ENCODE measurements at places on chromosomes 2 and 18.

DNA sequence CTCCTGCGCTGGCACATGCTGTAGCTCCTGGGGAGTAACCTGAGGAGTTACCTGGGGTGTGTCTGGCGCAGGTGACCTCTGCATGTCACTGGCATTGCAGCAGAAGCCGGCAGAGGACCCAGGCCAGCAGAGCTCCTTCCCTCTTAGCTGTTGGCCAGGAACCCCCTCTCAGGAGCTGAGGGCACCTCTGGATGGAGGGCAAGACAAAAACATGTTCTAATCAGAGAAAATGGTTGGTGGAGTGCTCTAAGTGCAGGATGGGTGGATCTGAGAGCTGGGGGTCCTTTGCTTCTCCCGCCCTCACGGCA is 44.9 kb upstream of the SNTG2 start:
- DNase-seq: no peak

DNA sequence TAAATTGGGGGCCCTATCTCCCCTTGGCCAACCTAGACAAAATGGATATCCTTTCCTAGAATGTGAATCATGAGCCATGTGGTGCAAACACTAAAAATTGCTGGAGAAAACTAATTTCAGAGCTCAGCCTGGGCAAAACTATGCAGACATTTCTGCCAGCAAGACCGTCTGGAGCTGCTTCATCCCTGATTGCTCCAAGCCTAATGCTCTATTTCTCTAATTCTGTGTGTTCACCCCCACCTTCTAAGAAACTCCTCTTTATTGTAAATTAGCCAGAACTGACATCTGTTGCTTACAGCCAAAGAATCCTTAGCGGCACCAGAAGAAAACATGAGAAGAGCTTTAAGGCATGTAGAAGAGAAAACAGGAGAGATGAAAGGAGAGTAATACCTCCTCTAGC is 337.7 kb upstream of the CHAC2 start:
- no peak for DNase-seq

GRCh38 chr2:63589148-63589958 is 590 bp downstream of the MDH1 start:
- DNase-seq: no peak

DNA sequence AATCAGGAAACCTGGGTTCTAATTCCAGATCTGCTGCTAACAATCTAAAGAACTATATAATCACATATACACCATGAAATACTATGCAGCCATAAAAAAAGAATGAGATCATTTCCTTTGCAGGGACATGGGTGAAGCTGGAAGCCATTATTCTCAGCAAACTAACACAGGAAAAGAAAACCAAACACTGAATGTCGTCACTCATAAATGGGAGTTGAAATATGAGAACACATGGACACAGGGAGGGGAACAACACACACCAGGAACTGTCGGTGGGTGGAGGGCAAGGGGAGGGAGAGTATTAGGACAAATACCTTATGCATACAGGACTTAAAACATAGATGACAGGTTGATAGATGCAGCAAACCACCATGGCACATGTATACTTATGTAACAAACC is 33.2 kb downstream of the CDH2 start:
- no peak for DNase-seq

DNA sequence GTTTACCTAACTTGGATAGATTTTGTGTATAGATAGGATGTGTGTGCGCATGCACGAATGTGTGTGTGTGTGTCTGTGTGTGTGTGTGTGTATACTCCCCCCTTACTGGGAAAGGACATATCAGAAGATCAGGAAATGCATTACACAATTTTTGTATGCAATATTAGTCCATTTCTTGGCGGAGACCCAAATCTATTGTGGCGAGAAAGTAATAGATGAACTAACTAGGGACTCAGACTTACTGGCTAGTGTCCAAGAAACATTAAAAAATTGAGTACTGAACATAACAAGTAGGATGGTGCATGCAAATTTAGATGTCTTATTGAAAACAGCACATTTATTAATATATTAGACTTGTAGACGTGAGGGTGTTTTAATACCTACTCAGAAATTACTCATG is 1036.5 kb upstream of the FANCL start:
- no peak for DNase-seq

GRCh38 chr2:240149943-240150784 is 9.7 kb upstream of the OTOS start:
- no peak for DNase-seq

DNA sequence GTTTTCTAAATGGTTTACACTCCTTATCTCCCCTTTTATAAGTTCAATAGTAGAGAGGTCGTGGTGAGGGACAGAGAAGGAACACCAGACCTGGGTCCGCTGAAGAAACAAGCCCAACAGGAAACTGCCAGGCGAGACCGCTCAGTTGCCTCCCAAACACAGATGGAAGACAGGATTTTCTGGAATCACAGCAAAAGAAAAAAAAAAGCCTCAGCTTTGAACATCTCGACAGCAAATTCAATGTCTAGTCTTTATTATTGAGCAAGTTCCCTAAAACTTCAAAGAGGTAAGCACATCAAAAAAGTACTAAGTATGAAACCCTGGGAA is 33.5 kb upstream of the GNAL start:
- DNase-seq: no peak

- no peak for DNase-seq
Measured at GRCh38 chr18:9474108-9474982, 968 bp upstream of the RALBP1 start.

- no peak for DNase-seq
Measured at GRCh38 chr18:60654298-60654697, 281.7 kb upstream of the MC4R start.

DNA sequence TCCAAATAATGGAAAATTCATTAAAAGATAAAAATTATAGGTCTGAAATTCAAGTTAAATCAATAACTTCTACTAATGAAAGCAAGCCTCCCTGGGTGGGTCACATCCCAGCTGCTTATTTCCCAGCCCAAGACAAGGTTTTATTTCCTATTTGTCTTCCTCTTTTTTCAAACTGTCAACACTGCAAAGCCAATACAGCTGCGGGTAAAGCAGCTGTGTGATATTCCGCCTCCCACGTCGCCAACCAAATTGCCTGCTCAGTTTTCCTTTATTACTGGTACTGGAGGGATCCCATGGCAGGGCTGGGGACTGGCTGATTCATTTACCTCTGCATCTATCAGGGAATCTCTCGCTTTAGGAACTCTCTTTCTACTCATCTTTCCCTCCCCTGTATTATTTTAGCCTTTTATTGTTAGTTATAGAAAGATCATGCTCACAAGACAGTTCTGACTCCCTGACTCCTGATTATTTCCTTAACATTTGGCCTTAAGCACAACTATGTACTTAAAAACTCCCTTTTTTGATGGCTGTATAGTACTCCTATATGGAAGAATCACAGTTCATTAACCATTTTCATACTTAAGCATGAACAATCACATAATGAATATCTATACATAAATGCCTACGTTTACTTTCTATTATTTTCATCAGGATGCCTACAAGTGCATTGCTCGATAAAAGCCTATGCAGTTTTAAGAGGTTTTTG is 253.1 kb downstream of the CDCA7 start:
- no peak for DNase-seq

DNA sequence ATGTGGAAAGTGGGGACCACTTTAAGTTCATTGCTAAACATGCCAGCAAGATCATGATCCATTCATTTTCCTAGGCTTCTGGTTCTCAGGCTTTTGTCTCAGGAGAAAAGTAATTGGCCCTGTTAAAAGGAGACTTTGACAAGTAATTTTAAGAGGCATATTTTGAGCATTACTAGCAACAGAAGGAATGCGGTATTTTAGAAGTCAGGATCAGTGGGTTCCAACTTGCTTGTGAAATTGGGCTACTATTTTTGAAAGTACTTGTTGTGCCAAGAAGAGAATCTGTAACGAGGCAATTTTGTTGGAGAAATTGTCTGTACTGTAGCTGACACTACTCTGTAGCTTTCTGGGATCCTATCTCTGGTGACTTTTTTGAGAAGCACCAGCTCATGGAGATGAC is 59.4 kb downstream of the CERS6 start:
- DNase-seq: no peak

- no peak for DNase-seq
Measured at GRCh38 chr2:56170504-56170903, 13.3 kb upstream of the CCDC85A start.

DNA sequence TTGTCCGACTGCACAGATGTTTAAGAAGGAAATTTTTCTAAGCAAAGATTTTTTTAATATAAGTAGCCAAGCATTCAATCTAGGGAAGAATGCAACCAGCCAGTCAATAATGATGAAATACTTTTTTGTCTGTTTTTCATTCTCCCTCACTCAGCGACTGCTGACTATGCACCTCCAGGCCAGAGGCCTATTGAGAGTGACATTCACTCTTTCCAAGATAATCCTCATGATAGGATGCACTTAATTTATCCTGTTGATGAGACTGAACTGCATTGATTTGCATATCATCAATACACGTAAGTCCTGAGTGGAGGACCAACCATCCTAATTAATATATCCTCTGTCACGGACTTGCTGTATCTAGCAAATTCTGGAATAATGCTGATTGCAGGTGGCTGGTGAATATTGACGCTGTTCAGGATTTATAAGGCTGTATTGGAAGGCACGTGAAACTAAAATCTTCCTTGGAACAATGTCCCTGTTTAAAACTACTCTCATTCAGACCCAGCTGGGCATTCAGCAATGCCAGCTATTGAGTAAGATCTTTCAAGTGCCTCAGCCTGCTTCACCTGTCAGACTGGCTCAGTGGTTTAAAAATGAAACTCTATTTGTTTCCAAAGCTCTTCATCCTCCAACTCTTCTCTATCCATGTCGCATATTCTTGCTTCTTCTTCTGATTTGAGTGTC is 142.2 kb downstream of the MAP2 start:
- DNase-seq: no peak

DNA sequence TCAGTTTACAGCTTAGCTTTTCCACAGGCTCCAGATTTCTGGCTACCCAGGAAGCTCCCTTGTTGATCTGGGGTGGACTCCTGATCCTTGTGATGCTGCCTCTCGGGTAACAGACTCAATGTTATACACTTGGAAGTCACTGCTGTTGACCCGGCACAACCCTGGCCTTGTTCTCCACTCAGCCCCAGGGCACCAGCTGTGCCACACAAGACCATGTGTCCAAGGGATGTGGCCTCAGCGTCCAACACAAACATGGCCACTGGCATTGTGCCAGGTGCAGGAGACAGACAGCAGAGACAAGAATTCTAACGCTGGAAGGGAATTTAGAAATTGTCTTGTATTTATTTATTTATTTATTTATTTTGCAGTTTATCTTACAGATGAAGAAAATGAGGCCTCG is 39.0 kb upstream of the PPP4R1 start:
- no peak for DNase-seq

GRCh38 chr2:173544641-173545363 is 190.1 kb downstream of the CDCA7 start:
- no peak for DNase-seq

DNA sequence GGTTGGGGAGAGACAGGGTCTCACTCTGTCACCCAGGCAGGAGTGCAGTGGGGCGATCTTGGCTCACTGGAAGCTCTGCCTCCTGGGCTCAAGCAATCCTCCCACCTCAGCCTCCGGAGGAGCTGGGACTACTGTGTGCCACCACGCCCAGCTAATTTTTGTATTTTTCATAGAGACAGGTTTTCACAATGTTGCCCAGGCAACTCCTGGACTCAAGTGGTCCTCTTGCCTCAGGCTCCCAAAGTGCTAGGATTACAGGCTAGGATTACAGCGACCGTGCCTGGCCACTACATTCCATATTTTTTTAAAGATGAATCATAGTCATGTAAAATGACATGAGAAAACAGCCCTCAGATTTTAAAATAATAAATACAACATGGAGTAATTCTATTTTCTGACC is 32.3 kb downstream of the CWC22 start:
- no peak for DNase-seq

GRCh38 chr2:111032721-111033429 is 87.8 kb upstream of the BCL2L11 start:
- no peak for DNase-seq

DNA sequence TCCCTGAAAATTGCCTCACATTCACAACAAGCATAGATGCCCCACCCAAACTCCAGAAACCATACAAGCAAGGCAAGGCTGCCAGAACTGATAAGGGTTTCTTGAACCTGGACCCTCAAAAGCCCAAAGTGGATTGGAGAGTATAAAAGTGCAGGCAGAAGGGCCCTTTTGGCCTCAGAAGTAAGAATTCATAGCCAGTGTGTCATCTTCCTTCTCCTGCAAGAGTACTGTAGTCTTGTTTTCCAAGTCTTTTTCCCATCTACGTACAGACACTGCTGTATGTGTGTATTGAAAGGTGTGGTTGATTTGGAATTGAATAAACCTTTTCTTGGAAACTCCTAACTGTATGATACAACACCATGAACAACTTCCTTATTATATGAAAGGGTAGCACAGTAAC is 46.8 kb downstream of the ZC3H15 start:
- no peak for DNase-seq

DNA sequence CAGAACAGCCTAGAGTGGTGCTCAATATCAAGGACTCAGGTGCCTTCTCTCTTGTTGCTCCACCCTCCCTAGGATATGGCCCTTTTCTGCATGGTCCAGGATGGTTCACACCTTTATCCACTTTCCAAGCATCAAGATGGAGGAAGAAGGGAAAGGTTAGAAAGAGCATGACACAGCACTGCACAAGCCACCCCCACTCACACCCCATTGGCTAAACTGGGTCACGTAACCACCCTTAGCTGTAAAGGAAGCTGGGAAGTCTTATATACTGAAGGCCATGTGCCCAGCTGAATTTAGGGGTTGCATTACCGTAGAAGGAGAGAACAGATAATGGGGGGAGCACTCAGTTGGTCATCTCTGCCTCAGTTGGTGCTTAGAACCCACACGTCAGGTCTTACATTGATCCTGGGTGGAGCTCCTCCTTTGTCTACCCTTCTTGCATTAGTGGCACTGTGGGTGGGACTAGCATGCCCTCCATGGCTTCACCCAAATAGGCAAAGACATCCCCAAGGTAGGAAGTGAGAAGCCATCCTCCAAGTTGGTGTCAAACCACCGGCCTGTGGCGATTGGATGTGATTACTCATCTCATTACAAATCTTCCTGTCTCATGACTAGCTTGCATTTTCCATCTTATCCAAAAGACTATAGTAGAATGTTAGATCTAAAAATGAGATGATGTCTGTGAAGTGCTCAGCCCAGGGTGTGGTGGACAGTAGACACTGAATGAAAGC is 248.5 kb downstream of the HAUS1 start:
- no peak for DNase-seq
